ENCODE measurements at places on chromosomes 3 and 15. TPM values are rescaled to one million over a fixed set of nuclear protein-coding genes. Genes with fewer than 3 reads are reported as not detected.

GRCh38 chr3:114714957-114715460 lies 421.2 kb downstream of the TIGIT start:
- no peak for DNase-seq

GRCh38 chr3:58071480-58071971 lies 63.3 kb downstream of the FLNB start:
- no peak for DNase-seq

DNA sequence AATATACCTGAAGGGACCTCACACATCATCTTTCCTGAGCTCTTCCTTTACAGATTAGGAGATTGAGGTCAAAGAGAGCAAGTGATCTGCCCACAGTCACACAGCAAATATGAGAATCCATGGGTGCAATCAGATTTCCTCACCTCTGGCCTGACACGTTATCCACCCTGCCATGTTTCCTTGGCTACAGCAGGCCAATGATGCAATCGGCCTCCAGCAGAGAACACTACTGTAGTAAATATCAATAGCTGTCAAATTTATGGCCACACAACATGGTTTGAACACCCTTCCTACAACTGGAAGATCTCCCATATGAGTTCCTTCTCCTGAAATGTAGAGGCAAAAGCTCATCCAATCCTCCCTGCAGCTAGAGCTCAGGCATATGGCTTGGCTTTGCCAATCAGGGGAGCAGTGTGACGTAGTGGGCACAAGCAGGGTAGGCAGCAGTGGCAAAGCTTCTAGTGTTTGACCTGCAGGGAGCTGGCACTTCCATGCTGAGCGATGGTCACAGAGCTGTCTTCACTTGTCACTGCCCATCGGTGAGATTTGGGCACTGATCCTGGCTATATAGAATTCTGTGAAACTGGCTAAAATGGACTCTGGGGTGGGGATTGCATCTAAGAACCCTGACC lies 271.3 kb downstream of the TJP1 start:
- no peak for DNase-seq

DNA sequence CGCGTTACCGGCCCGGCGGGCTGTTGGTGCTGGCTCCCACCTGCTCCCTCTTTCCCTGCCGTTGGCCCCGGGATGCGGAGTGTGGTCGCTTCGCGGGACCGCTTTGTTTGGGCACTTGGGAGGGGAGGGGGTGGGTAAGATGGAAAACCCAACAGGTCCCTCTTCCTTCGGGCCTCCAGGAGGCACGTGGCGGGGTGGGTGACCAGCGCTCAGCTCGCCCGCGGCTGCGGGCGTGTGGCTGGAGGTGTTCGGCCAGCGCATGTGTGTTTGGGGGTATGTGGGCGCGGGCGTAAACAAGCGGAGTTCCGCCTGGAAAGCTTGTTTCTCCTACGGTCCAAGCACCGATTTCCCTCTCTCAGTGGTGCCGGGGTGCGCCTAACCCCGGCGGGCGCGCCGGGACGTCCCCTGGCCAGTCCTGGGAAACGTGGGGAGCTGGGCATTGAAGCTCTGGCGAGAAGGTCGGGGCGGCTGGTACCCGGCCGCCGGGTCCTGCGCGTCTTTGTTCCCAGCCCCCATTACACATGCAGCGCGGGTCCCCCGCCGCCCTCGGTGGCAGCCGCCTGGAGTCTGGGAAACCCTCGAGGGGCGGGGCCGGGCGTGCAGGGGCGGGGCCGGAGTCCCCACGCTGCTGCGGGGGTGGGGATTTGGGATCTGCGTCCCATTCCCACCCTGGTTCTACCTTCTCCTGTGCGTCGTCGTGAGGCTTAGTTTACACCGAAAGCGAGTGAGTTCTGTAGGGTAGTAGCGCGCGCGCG lies 1.4 kb downstream of the ACVR2B start:
- peak; percentile 23 for DNase-seq

DNA sequence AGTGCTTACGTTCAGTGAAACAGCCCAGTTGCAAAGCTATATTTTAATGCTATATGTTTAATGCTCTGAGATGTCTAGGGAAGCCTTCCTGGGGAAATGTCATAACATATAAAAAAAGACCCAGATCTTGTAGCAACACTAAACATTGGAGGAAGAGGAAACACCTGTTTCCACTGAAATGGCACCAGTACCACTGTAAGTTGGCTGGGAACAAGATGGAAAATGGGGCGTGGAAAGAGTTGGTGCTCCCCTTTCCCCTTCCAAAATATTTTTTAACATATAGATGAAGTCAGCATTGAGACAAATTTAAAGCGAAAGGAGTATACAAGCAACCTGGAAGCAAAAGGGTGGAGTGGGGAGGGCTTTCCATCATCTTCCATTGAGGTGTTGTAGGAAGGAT lies 289.9 kb upstream of the COL8A1 start:
- DNase-seq, result no peak

GRCh38 chr3:168157099-168157700 lies 61.5 kb upstream of the GOLIM4 start:
- no peak for DNase-seq

RHOA gene
- 443 TPM for polyA plus RNA-seq

All from hindlimb muscle (tissue), 1 donor.